Activated effector memory CD4-positive, alpha-beta T cell treated with Interleukin-2 at 50 U/mL for 16 hours (primary cell): ENCODE measurements at places on chromosomes 7 and 10.

DNA sequence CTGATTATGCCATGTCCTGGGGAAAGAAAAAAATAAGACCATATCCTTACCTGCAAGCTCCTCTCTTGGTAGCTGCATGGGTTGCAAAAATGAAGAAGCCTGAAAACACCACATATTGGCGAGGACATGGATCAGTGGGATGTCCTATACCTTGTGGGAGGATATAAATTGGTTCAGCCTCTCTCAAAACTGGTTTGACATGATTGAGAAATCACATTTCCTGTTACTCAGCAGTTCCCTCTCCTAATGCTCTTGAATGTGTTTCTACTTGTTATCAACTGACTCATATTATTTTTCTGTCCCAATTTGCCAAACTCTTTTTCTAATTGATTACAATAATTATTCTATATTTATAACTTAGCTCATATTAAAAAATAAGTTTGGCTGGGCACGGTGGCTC is 380.2 kb downstream of the EXOC4 start:
- DNase-seq = no peak

GRCh38 chr7:28984631-28985030 is 26.5 kb upstream of the TRIL start:
- DNase-seq = no peak

- no peak for DNase-seq
Measured at GRCh38 chr10:128993911-128994538, 473.0 kb upstream of the MGMT start.

DNA sequence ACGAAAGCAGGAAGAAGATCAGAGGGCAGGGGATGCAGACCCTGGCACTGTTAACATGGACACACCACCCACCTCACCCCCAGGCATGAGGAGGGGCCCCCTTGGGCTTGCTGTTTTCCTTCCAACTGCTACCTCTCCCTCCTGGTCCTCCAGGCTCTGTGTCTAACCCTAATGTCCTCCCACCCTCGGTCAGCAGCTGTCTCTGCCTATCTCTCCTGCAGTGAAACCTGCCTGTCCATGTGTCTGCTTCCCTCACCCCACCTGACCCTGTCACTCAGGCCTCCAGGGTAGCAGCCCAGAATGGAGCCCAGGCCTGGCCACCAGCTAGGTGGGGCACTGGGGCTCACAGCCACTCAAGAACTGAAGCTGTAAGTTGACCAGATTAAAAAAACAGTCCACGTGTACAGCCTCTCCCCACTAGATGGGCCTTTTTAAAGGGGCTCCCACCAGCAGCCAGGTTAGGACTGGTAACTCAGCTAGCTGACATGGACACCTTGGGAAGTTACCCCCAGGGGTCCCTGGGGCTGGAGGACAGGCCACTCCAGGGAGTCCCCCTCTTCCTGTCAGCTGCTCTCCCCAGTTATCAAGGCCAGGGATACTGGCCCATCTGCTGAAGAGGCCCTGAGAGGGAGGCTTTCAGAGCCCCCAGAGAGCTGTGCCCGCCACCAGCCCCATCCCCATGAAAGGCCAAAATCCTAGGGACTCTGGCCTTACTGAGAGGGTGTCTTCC is 1.5 kb downstream of the SMARCD3 start:
- no peak for DNase-seq

DNA sequence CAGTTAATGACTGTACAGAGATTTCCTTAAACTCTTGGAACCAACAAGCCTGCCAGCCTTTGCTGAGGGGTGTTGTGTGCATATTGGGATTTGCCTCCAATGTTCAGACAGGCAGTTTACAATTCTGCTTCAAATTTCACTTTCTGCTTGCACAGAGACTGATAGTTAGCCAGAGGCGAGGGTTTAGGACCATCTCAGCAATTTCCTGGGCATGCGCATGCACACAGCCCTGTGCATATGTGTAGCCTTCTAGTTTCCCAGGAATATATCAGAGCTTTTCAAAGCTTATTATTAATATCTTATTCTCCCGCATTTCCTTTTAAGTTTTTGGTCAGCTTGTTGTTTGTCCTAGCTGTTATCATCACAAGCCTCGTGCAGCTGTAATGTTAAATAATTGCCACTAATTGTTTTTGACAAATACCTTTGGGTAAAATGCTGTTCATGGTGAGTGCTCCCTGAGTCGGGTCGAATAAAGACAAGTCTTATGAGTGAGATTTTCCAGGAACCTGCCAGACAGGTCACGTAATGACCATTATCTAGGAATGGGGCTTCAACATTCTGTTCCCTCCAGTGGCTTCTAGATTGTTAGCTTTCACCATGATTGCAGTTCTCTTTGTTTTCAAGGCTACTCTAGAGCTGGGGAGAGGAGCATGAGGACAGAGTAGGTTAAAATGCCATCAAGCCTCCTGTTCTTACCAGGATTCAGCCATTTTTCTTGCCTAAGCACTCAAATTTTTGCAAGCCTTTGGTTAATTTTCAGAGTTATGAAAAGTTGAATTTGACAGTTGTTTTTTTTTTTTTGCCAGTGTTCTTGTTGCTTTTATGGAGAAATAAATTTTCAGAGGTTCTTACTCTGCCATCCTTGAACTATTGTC is 24.1 kb upstream of the DNAJC1 start:
- no peak for DNase-seq

GRCh38 chr10:36676756-36677430 is 448.5 kb upstream of the ANKRD30A start:
- no peak for DNase-seq

DNA sequence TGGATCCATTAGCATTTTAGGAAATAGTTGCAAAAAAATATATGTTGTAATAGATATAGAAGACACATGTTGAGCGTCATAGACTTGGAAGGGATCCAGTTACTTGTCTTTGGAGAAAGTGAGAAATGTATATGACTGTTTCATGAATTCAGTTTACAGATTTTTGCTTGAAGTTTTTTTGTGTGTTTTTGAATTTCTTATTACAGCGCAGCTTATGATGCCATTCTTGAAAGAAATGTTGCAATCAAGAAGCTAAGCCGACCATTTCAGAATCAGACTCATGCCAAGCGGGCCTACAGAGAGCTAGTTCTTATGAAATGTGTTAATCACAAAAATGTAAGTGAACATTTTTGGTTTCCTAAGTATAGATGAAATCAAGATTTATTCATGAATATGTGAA is 98.2 kb downstream of the MAPK8 start:
- DNase-seq = no peak

- no peak for DNase-seq
Measured at GRCh38 chr7:146647445-146647844, 530.8 kb downstream of the CNTNAP2 start.

GRCh38 chr7:69670701-69671100 is 72.4 kb downstream of the AUTS2 start:
- no peak for DNase-seq

DNA sequence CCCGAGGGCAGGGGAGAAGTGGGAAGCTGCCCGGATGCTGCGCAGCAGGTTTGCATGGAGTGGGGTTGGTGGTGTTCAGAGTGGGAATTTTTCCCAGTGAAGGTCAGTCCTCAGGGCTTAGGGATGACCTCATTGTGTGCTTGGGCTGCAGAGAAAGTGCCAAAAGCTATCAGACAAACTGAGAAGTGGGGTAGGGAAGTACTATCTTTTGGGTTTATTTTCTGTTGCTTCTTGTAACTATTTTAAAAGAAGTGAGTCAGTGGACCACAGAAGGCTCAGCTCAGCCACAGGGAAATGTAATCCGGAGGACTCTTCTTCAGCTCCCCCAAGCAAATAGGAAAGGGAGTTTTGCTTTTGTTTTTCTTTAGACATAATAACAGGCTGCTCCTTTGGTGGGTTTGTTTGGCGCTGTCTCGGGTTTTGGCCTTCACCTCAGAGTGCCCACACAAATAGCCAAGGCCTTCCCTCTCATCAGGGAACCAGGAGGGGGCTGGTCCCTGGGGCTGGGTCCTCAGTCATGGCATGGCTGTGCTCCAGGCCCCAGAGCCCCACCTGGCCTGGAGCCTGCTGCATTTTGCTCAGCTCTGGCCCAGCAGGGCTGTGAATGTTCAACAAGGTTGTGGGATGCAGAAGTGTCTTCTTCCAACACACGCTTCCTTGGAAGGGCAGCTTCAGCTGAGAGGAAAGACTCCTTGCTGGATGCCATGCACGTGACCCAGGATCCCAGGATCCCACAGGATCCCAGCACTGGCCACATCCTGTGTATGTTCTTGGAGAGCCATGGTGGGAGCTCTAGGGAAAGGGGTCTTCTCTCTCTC is 5.4 kb upstream of the FAM170B start:
- no peak for DNase-seq

- DNase-seq = no peak
Measured at GRCh38 chr7:33762911-33763306, 142.4 kb upstream of the BMPER start.

GRCh38 chr7:33904681-33905388 is 504 bp upstream of the BMPER start:
- no peak for DNase-seq

DNA sequence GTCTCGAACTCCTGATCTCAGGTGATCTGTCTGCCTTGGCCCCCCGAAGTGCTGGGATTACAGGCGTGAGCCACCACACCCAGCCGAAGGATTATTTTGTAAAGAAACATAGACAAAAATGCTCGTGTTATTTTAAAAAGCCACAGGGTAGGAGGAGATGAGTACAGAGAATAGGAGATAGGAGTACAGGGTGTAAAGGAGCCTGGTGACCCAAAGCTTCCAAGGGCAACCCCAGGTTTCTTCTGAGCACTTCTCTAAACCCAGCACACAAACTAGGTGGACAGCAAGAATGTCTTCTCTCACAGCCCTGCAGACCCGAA is 54.7 kb downstream of the ZNF467 start:
- DNase-seq = no peak

DNA sequence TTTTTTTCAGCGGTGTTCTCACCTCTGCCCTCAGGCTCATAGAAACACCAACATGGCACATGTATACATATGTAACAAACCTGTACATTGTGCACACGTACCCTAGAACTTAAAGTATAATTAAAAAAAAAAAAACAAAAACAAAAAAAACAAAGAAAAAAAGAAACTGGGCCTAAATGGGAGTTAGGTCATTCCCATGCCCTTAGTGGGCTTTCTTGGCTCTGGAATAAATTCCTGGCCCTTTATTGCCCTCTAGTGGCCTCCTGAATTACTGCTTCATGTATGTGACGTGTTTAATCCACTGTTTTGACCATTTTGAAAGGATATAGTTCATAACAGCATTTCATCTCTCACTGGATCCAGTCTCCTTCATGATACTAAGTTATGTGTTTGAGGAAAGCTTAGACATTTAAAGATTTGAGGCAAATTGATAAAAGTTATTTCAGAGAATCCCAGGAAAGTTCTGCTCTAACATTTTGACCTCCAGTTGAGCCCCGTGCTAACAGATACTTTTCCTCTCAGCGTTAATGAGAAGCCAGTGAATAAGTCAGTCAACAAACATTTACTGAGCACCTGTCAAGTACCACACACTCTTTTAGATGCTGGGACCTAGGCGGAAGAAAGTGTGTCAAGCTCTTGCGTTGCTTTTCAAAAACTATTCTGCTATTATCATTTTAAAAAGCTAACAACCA is 54.7 kb upstream of the SYPL1 start:
- no peak for DNase-seq

- DNase-seq = no peak
Measured at GRCh38 chr10:7030134-7030855, 380.5 kb downstream of the SFMBT2 start.

- DNase-seq = no peak
Measured at GRCh38 chr7:47931005-47932004, 17.0 kb downstream of the PKD1L1 start.

- DNase-seq = no peak
Measured at GRCh38 chr10:130927157-130927556, 384.4 kb downstream of the TCERG1L start.

DNA sequence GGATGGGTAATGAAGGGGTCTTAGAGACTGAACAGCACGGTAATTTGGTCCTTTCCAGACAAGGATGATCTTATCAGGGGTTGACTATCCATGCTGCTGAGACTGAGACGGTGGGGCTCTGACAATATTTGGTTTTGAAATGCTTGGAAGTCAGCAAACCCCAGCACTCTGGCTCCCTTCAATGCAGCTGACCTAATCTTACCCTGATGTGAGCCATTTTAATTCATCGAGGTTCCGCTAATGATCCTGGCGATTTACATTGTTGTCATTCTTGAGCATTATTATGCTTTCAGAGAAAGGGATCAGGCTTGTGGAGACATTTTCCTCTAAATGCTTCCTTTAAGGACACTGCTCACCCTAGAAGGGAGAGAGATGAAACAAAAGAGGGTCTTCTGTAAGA is 114.6 kb upstream of the BMPER start:
- DNase-seq = no peak

- no peak for DNase-seq
Measured at GRCh38 chr7:3003936-3004335, 39.7 kb downstream of the CARD11 start.

DNA sequence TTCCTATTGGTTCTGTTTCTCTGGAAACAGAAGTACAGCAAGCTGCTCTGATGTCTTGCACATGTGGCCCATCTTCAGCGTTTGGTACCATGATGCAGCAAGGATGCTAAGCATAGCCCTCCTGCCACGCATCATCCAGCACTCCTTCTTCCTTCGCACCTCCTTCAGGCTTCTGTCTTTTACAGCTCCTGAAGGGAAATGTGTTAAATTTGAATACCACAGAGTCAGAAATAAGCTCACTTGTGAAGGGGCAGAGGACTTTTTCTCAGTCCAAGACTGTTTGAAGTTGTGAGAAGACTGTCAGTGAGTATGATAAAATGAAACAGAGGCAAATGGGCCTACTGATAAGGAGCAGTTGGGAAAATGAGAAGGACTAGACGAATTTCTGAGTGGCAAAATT is 20.7 kb downstream of the TSPAN13 start:
- DNase-seq = no peak

GRCh38 chr10:43137717-43138020 is 576 bp upstream of the CSGALNACT2 start:
- DNase-seq = no peak

GRCh38 chr7:73353243-73353642 is 25.3 kb downstream of the FKBP6 start:
- no peak for DNase-seq
